D721Med (cell line): ENCODE measurements at places on chromosomes 1 and 21.

GRCh38 chr1:207806531-207807325, 54.9 kb downstream of the CD46 start:
- no peak for DNase-seq

DNA sequence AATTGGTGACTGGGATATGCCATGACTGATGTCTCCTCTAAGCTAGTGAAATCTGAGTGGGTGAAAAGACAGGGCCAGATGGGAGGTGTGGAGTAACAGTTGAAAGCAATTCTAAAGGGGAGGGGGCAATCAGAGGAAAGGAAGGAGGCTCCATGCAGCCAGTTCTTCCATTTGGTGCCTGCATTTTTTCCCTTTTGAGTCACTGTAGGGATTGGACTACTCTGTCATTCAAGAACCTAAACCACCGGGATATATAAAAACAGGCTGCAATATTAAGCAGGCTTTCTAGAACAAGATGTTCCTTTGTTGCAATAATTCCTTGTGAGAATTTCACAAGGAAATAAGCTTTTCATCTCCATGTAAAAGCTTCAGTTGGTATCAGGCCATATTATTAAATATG, 18.3 kb downstream of the CLIC6 start:
- DNase-seq: no peak

DNA sequence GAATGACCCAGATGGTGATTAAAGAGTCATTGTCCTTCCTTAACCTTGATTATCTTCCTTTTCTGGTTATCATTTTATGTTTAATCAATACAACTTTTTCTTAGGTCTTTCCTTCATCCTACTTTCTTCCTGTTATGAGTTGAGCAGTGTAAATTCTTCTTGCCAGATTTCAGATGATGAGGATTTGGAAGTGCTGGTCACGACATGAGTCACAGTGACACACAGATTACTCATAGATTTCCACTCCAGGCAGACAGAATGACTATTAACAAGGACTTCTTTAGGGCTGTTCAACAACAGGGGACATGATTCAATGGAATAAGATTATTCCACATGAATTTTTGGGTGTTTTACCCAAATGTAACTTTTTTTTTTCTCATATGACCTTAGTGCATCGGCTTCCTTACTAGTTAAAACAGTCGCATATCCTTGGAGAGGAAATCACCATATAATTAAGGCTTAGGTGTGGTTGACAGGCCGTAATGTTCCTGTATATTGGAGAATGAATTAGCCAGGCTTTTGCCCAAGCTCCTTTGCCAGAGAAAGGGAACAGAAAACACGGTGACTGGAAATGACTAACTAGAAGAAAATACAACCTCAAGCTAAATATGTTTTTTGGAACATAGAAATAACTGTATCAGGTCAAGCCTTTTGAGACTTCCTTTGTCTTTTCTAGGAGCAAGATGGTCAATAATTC, 44.2 kb downstream of the PRRX1 start:
- no peak for DNase-seq

DNA sequence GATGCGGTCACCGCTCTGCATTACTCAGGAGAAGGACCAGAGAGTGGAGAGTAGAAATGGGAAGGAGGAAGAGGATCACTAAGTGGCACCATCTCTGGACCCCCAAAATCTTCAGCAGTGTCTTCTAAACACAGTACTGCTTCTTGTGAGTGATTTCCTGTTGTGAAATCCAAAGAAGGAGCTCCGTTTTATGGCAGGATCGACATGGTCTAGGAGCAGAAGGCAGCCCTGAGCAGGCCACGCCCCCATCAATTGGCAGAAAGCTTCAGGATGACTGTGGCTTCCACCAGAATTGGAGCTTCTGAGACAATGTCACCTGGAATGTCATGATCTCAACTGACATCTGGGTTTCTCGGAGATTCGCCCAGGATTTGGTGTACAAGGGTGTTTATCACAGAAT, 171.5 kb downstream of the ADSS2 start:
- no peak for DNase-seq

- no peak for DNase-seq
Observed at GRCh38 chr1:233122779-233123178, 172.4 kb downstream of the NTPCR start.

DNA sequence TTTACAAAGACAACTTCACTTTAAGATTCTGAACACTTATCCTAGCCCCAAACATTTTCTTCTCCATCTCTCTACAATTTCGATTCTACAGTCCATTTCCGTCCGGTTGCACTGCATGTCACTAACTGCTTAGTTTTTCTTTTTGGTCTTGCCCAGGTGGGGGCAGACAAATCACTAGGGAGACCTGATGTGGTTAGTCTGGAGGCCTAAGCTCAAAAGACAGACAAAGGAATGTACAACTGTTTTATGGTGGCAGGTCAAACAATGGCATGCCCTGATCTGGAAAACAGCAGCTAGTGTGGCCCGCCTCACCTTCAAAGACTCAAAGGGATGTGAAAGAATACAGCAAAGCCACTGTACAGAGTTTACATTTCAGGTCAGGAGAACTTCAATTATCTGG, 3.8 kb downstream of the ETV3 start:
- DNase-seq: no peak

- no peak for DNase-seq
Observed at GRCh38 chr21:42193131-42193671, 25.7 kb upstream of the ABCG1 start.

DNA sequence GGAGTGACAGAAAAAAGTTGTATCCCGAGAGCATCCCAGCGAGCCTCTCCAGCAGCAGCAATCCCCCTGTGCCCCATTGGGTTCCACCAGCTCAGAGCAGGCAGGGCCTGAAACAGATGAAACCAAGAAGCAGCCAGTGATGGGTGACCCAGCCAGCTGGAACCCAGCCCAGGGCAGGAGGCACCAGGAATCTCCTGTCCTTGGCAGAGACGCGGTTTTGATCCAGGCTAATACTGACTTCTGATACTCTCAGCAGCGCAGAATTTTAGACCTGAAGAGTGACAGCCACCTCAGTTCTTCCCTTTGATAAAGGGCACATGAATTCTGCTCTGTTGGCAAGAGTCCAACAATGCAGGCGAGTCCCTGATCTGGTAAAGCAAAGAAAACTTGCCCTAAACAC, 11.4 kb upstream of the OLIG1 start:
- no peak for DNase-seq

GRCh38 chr1:165857046-165857801, 29.8 kb downstream of the UCK2 start:
- no peak for DNase-seq

DNA sequence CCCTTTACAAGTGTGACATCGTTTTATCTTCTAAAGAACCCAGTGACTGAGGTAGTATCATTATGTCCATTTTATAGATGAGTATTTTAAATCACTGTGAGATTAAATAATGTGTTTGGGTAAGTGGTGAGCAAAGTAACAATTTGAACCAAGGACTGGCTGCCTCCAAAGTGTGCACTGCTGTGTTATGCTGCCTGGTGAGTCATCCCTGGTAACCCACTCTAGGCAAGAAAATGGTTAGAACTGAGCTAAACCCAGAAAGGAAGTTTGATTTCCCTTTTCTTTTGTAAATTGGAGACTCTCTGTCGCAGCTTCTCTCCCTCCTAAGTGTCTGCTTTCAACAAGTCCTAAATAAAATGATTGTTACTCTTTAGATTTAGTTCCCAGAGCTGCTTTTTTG, 342.8 kb upstream of the KAZN start:
- no peak for DNase-seq

- DNase-seq: no peak
Observed at GRCh38 chr1:243271996-243272395, 16.2 kb downstream of the SDCCAG8 start.

GRCh38 chr1:46044116-46044515, 88.3 kb downstream of the PIK3R3 start:
- no peak for DNase-seq

GRCh38 chr1:205986861-205987260, 16.3 kb downstream of the RAB7B start:
- no peak for DNase-seq

DNA sequence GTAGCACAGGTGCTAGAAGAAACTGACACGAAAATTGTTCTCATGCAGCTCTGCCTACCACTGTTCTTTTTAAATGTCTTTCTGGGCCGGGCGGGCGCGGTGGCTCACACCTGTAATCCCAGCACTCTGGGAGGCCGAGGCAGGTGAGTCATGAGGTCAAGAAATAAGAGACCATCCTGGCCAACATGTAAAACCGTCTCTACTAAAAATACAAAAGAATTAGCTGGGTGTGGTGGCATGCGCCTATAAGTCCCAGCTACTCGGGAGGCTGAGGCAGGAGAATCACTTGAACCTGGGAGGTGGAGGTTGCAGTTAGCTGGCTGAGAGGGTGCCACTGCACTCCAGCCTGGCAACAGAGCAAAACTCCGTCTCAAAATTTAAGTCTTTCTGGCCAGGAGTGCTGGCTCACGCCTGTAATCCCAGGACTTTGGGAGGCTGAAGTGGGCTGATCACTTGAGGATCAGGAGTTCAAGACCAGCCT, 947 bp upstream of the RIT1 start:
- DNase-seq: no peak

- no peak for DNase-seq
Observed at GRCh38 chr1:148264374-148265276, 112.5 kb upstream of the NBPF11 start.

DNA sequence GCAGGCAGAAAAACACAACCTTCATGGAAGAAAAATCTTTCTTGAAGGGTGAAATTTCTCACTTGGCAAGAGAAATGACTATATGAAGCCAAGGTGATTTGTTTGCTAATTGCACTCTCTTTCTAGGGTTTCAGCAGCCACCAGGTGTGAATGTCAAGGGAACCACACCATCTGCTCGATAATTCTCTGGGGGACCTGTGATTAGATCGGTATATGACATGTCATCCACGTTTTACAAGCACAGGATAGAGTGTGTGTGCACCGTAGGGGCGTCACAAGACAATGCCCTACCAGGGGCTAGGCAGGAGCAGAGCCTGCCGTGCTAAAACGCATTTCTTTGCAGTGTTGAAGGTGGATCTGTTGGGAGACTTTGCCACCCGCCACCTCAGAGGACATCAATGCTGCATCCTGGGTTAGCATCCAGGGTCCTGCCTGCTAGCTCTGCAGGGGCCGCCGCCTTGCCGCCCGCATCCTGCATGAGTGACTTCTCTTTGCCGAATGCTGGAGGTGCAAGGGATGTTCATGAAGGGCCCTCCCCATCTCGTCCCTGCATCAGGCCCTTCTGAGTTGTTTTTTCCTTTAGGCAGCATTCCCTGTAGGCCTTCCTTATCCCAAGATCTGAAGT, 37.8 kb upstream of the CCSAP start:
- no peak for DNase-seq

GRCh38 chr1:108767708-108768107, 21.2 kb downstream of the STXBP3 start:
- no peak for DNase-seq
